HCT116 (cell line): ENCODE measurements at places on chromosomes 1 and 21. TPM values are rescaled to one million over a fixed set of nuclear protein-coding genes. Genes with fewer than 3 reads are reported as not detected.

- no peaks in the 10 kb centered on the region for H3K4me1 ChIP-seq
- H3K27me3 ChIP-seq: no peaks in the 10 kb centered on the region
- no peak overlapping the region for H3K27ac ChIP-seq
- no peak overlapping the region for H3K4me3 ChIP-seq
- DNase-seq: no peak
Observed at GRCh38 chr1:195763907-195764374, 844.3 kb downstream of the KCNT2 start.

DNA sequence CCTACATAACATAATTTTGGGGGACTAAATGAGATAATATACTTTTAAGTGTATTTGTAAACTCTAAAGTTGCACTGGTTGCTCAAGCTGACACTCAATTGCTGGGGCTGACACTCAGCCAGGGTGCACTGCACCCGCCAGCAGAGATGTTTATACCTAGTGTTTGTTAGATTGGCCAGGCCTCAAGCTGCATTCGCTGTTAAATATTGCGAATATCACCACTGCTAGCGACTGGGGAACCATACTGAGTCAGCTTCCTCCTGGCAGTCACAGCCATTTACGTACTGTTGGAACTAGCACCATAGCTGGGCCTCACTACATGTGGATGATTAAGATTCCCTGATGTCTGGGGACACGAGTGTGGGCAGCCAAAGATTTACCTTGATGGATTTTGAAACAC, 12.7 kb upstream of the RWDD3 start:
- no peaks in the 10 kb centered on the region for H3K36me3 ChIP-seq
- H3K27ac ChIP-seq: no peak overlapping the region
- H3K4me1 ChIP-seq: no peaks in the 10 kb centered on the region
- DNase-seq: no peak
- no peak overlapping the region for H3K4me3 ChIP-seq
- H3K27me3 ChIP-seq: no peaks in the 10 kb centered on the region

GRCh38 chr1:76511558-76512179, 355.6 kb upstream of the ST6GALNAC5 start:
- no peaks in the 10 kb centered on the region for H3K4me1 ChIP-seq
- no peak overlapping the region for H3K4me3 ChIP-seq
- no peak overlapping the region for H3K27ac ChIP-seq
- H3K36me3 ChIP-seq: no peaks in the 10 kb centered on the region
- H3K27me3 ChIP-seq: no peaks in the 10 kb centered on the region
- no peak for DNase-seq

UBIAD1 gene
- 17.2 TPM for total RNA-seq

GRCh38 chr1:78911956-78912880, 94.3 kb downstream of the ADGRL4 start:
- H3K4me1 ChIP-seq: no peaks in the 10 kb centered on the region
- H3K27ac ChIP-seq: no peak overlapping the region
- DNase-seq: no peak

PLA2G2A gene
- total RNA-seq: not detected

- no peaks in the 10 kb centered on the region for H3K4me1 ChIP-seq
- DNase-seq: no peak
- H3K27me3 ChIP-seq: peaks cover 54% of the 10 kb centered on the region
- no peak overlapping the region for H3K4me3 ChIP-seq
- no peaks in the 10 kb centered on the region for H3K36me3 ChIP-seq
- H3K27ac ChIP-seq: no peak overlapping the region
Observed at GRCh38 chr1:175687622-175688415, 55.6 kb downstream of the TNR start.

DNA sequence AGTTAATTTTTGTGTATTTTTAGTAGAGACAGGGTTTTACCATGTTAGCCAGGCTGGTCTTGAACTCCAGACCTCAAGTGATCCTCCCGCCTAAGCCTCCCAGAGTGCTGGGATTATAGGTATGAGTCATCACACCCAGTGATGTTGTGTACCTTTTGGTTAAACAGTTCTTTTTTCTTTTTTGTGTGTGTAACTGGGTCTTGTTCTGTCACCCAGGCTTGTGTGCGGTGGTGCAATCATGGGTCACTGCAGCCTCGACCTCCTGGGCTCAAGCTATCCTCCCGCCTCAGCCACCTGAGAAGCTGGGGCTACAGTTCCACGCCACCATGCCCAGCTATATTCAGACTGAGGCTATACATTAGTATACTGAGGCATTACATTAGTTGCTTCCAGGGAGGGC, 37.8 kb downstream of the GABPB2 start:
- no peaks in the 10 kb centered on the region for H3K27me3 ChIP-seq
- H3K4me1 ChIP-seq: peaks cover 15% of the 10 kb centered on the region; the same call in 1 of the 2 replicates
- H3K27ac ChIP-seq: no peak overlapping the region

DNAH14 gene
- 33.2 TPM for total RNA-seq

ZSCAN20 gene
- total RNA-seq: 9.0 TPM

- H3K27ac ChIP-seq: no peak overlapping the region
- H3K36me3 ChIP-seq: no peaks in the 10 kb centered on the region
- no peaks in the 10 kb centered on the region for H3K27me3 ChIP-seq
- H3K4me3 ChIP-seq: no peak overlapping the region
Observed at GRCh38 chr1:59266180-59266926, 30.5 kb upstream of the FGGY start.

EPHA10 gene
- total RNA-seq: 6.5 TPM

DNA sequence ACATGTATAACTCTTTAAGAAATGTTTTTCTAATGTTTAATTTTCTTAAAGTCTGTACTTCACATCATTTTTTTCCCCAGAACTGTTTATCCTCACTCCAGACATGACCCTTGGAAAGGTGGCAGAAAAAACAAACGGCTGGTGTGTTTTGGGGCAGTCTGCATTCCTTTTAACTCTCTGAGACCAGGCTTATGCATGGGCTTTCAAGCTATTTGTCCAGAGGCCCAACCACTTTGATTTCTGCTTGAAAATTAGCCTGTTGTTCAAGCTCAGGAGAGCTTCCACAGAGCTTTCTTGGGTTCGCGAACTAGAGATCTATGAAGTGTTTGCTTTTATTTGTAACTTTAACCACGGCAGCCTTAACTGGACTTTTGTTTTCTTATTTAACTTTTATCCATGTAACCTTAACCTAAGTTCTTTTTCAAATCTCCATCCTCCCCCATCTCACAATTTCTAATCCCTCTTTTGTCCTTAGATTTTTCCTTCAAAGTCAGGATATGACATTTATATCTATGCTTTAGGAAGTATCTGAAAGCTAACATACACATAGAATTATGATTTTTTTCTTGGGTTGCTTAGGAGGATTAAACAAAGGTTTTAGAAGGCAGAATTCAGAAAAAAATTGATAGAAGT, 111.8 kb downstream of the FGGY start:
- H3K4me3 ChIP-seq: no peak overlapping the region
- H3K27me3 ChIP-seq: no peaks in the 10 kb centered on the region
- H3K36me3 ChIP-seq: no peaks in the 10 kb centered on the region
- no peaks in the 10 kb centered on the region for H3K4me1 ChIP-seq
- DNase-seq: no peak

DNA sequence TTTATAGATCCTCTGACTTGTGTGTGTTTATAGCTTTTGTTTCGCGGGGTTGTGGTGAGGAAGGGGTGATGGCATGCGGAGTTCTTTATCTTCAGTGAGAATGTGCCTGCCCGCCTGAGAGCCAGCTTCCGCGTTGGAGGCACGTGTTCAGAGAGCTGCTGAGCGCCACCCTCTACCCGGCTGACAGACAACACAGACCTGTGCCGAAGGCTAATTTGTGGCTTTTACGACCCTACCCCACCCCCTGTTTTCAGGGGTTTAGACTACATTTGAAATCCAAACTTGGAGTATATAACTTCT, 14.4 kb upstream of the CD101 start:
- H3K27ac ChIP-seq: no peak overlapping the region
- DNase-seq: no peak
- no peaks in the 10 kb centered on the region for H3K36me3 ChIP-seq
- H3K27me3 ChIP-seq: no peaks in the 10 kb centered on the region
- H3K4me1 ChIP-seq: no peaks in the 10 kb centered on the region

UBXN10 gene
- total RNA-seq: not detected

GRCh38 chr1:226872437-226872836, 2.0 kb downstream of the PSEN2 start:
- peaks cover 51% of the 10 kb centered on the region for H3K4me1 ChIP-seq
- no peak for DNase-seq
- H3K27ac ChIP-seq: no peak overlapping the region
- H3K4me3 ChIP-seq: no peak overlapping the region

NTMT2 gene
- not detected for total RNA-seq

LCE2C gene
- total RNA-seq: not detected

GRCh38 chr1:225572422-225572821, 80.5 kb downstream of the ENAH start:
- DNase-seq: no peak
- no peaks in the 10 kb centered on the region for H3K4me1 ChIP-seq
- H3K36me3 ChIP-seq: no peaks in the 10 kb centered on the region
- no peak overlapping the region for H3K27ac ChIP-seq
- no peak overlapping the region for H3K4me3 ChIP-seq

GRCh38 chr1:231040800-231041718, 1.0 kb upstream of the FAM89A start:
- no peak overlapping the region for H3K27ac ChIP-seq
- peaks cover 12% of the 10 kb centered on the region for H3K4me1 ChIP-seq
- no peaks in the 10 kb centered on the region for H3K36me3 ChIP-seq
- H3K4me3 ChIP-seq: peak overlapping the region; percentile 36
- H3K27me3 ChIP-seq: no peaks in the 10 kb centered on the region
- no peak for DNase-seq

- H3K4me3 ChIP-seq: no peak overlapping the region
- H3K4me1 ChIP-seq: no peaks in the 10 kb centered on the region
- DNase-seq: no peak
- H3K27me3 ChIP-seq: no peaks in the 10 kb centered on the region; the same call in none of the 2 replicates
- no peak overlapping the region for H3K27ac ChIP-seq
Observed at GRCh38 chr1:159266832-159267231, 35.3 kb upstream of the FCER1A start.

GRCh38 chr1:9181990-9182783, 52.4 kb upstream of the H6PD start:
- no peaks in the 10 kb centered on the region for H3K27me3 ChIP-seq
- DNase-seq: no peak

DNA sequence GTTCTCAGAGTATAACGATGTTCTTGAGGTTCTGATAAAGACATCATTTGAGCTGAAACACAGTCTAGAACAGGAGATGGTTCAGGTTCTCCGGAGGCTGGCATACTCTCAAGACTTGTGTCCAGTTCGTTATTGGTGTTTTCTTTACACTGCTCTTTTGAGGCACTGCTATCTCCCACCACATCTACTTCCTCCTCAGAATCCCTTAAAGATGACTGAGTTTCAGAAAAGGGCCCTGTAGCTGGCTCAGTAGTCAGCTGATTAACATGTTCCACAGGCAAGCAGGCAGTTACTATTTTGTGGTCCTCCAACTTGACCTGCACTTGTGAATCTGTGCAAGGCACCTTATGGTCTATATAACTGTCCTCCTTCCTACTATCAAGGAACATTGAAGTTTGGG, 50.2 kb downstream of the ZZZ3 start:
- H3K27ac ChIP-seq: no peak overlapping the region
- peaks cover 17% of the 10 kb centered on the region for H3K36me3 ChIP-seq
- H3K4me3 ChIP-seq: no peak overlapping the region
- H3K27me3 ChIP-seq: no peaks in the 10 kb centered on the region

TAF1A gene
- total RNA-seq: 21.4 TPM

GJA5 gene
- total RNA-seq: not detected
